ENCODE measurements at places on chromosomes 6 and 20.

DNA sequence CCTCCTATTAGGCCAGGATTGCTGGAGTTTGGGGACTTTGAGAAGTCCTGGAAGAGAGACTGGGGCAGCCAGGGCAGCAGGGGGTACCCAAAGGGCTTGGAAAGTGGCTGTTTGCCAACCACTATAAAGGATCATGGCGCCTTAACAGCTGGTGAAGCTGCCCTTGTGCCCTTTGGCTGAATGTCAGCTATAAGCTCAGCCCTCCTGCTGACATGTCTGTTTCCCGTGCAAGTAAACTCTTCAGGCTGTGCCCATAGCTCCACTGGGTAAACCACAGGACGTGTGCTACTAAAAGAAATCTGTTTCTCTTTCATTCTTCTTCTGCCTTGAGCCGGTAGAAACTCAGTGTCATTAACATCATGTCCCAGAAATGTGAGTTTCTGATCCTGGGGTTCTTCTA, 97.3 kb downstream of the CAP2 start:
- DNase-seq: no peak

DNA sequence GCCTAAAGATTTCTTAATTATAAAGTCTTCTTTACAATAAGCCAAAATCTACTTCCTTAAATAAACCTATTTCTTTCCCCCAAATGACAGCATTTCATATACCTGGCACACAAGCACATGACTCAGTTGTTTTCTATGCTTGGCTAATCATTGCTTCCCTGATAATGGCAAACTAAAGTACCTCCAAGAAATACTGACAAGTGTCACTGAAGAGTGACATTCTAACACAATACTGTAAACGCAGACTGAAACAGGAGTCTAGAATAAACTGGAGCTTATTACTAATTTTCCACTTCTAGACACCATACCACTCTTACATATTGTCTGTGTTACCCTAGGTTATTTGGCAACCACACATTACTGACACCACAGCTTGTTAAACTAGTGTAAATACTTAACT, 14.3 kb downstream of the SYNCRIP start:
- DNase-seq: no peak

- no peak for DNase-seq
Observed at GRCh38 chr20:25310921-25311728, 63.2 kb downstream of the PYGB start.

DNA sequence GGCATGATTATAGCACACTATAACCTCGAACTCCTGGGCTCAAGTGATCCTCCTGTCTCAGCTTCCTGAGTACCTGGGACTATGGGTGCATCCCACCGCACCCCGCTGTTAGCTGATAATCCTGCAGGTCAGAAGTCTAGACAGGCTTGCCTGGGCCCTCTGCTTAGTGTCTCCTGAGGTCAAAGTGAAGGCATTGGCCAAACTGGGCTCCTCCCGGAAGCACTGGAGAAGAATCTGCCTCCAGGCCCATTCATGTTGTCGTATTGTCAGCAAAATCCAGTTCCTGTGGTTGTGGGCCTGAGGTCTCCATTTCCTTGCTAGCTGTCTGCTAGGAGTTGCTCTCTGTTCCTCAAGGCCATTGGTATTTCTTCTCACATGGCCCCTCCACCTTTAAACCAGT, 6.3 kb upstream of the MROH8 start:
- DNase-seq: no peak

GRCh38 chr6:89580997-89581666, 57.4 kb downstream of the LYRM2 start:
- no peak for DNase-seq

- no peak for DNase-seq
Observed at GRCh38 chr6:16933532-16933931, 168.3 kb upstream of the STMND1 start.

DNA sequence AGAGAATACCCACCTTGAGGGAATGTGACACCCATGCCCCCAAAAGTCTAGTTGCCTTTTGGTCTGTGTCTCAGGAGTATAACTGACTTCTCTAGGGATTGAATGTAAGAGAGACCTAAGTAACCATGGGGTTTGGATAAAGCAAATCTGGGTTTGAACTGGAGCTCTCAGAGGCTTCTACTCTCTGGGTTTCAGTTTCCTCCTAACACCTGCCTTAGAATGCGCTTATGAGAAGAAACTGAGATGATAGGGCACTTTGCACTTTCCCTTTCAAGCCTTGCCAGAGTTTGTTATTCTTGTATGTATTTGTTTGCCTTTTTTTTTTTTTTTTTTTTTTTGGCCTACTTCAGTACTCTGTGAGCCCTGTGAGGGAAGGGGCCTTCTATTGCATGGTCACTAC, 19.4 kb downstream of the SDHAF4 start:
- no peak for DNase-seq

DNA sequence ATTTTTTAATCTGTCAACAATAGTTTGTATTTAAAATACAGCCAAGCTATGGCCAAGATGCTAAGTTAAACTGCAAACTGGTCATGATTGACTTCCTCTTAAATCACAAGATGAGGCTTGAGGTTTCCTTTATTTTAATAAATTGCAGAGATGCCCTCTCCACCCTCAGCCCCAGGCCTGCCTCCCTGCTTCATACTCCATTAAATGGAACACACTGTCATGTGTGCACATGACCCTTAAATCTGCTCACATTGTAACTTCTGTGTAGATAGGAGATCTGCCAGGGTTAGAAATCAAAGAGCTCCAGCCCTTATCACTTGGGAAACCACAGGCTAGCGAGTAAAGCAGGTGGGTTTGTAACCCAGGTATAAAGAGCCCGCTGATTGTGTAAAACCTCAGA, 20.8 kb downstream of the DUSP22 start:
- DNase-seq: no peak

DNA sequence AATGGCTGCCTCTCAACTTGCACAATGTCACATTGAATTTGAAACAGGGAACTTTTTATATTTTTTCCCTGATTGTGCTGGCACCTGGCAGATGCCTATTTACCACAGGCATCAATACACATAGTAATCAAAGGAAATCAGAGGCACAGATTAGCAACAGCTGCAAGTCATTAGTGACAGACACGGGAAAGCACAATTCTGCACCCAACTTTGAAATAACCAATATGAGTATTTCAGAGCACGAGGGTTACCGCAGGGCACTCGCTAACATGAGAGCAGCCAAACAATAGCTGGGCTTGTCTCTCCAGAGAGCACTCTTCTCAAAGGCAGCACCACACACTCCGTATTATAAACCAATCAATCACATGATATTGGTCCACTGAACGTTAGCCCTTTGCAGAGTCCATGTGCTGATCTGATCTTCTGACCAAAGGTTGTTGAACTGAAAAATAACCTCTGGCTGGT, 149.5 kb downstream of the RNF144B start:
- DNase-seq: no peak

- DNase-seq: no peak
Observed at GRCh38 chr6:18380158-18380836, 6.9 kb upstream of the RNF144B start.

GRCh38 chr6:118776607-118777549, 117.1 kb upstream of the ASF1A start:
- DNase-seq: peak; percentile 81

- DNase-seq: peak; percentile 74
Observed at GRCh38 chr20:32534661-32535240, 50.4 kb downstream of the NOL4L start.

DNA sequence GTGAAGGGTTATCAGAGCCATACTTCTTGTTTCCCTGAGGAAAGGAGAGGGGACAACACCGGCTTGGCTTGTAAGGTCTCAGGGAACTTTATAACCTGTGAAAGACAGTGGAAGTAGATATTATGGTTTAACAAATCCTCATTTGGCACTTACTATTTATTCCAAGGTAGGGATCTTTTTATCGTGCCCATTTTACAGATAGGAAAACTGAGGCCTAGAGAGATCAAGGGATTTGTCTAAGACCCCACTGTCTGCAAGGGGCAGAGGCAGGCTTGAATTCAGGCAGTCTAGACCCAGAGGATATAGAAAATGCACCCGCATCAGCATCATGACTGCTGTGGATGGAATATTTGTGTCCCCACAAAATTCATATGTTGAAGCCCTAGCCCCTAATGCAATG, 118.4 kb upstream of the CST7 start:
- no peak for DNase-seq

DNA sequence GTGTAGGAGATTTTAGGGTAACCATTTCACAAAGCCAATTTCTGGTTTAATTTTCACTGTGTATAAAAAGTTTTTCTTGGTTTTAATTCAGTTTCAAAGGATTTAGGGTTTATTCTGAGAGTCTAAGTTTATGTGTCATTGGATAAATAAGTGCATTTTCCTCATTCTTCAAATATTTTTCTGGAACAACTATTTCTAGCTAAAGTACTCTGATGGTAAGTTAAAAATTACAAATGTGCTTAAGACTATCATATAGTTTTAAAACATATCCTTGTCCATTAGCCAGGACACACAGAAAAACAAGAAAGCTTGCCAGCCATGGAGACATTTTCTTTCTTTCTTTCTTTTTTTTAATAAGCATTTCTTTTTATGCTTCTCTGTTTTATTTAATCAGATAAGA, 333.0 kb downstream of the RFPL4B start:
- no peak for DNase-seq

DNA sequence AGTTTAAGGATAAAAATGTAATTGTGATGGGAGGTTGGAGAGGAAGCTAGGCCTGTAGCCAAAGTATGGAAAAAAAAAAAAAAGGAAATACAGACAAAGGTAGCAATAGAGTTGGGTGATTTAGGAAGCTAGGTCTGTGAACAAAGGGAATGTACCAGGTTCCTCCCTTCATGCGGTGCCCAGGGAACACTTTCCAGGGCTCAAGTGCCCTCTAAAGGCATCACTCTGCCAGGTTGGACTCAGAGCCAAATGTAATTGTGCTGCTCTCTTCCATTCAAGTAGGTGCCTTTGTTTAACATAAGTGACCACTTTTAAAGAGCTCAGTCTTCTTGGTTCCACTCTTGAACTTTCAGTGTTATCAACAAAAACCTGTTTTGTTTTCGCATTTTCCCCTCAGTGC, 159.7 kb upstream of the AHI1 start:
- DNase-seq: no peak

DNA sequence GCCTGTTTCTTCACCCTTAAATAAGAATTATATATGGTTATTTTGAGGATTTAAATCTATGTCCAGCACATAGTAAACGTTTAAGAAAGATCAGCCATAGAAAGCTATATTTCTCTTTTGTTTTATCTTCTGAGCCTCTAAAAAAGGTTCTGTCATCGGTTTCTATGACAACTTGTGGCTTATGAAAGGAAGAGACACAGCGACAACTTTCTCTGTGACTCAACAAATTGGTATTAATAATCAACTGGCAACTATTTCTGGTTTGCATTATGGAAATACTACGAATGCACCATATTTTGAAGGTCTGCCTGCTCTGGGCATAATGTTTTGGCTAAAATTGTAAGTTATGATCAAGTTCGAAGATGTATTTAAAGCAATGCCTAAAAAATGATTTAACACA, 751.0 kb downstream of the CD109 start:
- DNase-seq: no peak

DNA sequence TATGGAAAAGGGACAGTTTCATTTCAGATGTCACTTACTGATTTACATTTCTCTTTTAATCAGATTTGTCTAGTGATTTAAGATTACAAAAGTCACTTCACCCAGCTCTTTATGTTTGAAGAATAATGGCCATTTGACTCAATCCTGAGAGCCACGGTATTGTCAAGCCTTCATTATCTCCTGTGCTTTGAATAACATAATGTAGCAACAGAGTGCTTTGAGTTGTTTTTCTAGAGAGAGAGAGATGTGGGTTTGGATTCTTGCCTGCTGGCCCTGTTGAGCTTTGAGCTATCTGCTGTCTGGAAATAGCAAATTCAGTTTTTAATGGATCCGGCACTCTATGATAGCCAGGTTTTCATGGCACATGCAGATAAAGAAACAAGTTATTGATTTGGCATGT, 478.4 kb upstream of the SOX4 start:
- DNase-seq: no peak

DNA sequence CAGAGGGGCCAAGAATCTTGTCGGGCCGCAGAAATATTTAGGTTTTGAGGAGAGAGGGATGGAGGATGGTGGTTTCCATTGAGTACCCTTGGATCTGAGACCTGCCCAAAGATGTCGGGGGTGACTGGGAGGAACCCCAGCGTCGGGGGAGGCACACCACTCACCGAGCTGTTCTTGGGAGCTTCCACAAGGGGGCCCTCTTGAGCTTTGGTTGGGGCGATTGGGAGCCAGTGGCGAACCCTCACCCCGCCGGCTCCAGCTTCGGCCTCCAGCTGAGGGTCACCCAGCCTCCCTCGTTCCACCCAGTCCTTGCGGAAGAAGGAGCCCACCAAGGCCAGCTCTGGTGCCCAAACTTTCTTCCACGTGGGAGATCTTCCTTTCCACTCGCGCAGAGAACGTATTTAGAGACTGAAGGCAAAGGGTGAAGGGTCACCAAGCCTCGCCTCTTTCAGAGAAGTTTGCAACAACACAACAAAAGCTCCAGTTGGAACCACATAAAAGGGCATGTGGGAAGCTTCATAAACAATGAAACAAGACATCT, 33.6 kb downstream of the APCDD1L start:
- DNase-seq: peak; percentile 92

- DNase-seq: no peak
Observed at GRCh38 chr20:62982124-62983075, 24.4 kb downstream of the BHLHE23 start.

DNA sequence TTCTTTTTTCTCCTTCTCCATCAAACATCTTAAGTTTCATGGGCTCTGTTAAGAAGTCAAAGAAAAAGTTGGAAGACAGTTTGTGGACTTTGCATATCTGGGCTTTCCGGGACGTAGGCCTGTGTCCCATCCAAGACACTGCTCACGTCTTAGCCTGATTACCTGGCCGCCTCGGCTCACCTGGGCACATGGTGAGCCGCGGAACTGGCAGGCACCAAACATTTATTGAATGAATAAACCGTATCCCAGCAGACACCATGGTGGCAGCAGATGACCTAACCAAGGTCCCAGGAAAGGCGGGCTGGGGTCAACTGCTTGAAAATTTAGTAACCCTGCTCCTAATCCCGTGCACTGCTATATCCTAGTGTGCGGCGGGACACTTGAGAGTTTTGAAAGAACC, 35.6 kb downstream of the GNAS start:
- no peak for DNase-seq

DNA sequence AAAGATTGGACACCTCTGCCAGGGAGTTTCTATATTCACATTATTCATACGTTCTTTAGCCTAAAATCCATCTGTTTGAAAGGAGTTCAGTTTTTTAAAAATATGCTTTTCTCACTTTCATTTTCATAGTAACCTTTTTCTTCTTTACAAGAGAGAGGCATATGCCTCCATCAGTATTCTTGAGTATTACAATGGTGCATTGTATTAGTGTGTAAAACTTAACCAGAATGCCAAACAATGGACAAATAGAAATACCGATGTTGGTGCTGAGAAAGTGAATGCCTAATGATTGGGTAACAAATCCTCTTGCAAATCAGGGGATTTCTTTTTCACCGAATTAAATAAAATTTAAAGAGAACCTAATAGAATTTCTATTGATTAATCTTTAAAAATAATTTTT, 163.2 kb upstream of the LAMA2 start:
- DNase-seq: no peak
